ENCODE measurements at places on chromosomes 13 and 19.

DNA sequence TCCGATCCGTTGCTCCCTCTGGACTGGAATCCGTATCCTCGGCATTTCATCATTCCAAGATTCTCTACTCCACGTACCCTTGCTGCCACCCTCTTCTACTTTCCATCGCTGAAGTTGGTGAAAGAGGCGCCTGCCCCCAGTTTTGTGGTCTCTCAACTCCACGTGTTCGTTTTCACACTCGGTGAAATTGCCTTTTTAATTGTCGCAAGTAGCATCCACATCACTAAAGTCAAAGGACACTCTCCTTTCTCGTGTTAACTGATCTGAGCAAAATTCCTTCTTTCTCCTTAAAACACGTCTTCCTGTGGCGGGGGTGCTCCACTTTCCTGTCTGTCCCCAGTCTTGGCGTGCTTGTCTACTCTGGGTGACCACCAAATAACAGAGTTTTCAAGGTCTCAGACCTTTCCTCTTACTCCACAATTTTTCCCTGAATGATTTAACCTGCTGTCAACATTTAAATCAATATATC lies 1.1 kb upstream of the TMTC4 start:
- no peak for DNase-seq

DNA sequence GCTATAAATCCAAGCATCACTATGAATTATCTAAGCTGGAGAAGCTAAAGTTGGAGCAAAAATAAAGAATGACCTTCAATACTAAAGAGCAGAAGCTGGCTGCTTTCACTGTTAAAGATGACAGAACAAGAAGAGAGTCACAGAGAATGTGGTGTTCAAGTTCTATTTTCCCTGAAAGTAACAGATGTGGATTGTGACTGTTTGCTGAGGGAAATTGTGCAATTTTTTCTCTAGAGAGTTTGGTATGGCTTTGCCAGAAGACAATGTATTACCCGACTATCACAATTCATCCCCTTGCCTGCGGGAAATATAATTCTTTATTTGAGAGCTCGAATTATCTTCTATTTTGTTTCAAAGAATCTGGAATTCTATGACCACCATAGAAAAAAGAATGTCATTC lies 83.1 kb downstream of the TNFSF13B start:
- no peak for DNase-seq

DNA sequence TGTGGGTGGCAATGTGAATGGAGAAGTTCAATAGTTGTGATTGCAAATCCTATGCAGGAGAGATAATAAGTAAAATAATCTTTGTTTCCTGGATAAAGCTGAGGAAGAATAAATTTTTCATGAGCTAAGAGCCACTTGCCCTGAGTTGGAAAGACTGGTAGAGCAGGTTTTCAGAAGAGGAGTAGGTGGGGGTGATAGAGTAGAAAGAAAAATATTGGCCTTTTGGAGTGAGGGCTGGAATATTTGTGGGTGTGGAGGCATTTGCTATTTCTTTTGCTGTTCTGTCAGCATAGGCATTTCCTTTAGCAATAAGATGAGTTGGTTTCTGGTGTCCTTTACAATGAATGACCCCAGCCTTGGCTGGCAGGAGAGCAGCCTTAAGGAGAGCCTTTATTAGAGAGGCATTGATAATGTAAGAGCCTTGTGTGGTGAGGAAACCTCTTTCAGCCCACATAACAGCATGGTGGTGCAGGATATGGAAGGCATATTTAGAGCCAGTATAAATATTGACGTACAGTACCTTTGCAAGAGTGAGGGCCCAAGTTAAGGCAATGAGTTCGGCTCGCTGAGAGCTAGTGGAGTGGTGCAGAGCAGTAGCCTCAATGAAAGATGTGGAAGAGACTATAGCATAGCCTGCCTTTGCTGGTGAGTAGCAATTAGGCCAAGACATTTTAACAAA lies 11.6 kb upstream of the ZNF431 start:
- no peak for DNase-seq

- no peak for DNase-seq
Observed at GRCh38 chr13:112926003-112926402, 43.0 kb upstream of the MCF2L start.

GRCh38 chr19:28465371-28466086 lies 747.4 kb downstream of the UQCRFS1 start:
- DNase-seq = no peak

DNA sequence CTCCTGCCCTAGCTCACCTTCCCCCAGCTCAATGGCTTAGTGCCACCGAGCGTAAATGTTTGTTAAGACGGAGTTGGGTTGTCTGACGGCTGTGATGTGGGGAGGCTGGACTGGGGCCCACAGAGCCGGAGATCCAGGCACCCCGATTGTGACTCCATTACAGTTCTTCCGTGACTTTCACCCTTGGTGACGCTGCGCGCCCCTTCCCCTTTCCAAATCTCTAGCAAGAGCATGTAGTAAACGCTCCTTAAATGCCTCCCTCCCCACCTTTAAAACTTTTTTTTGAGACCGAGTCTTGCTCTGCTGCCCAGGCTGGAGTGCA lies 829 bp downstream of the REEP6 start:
- no peak for DNase-seq

DNA sequence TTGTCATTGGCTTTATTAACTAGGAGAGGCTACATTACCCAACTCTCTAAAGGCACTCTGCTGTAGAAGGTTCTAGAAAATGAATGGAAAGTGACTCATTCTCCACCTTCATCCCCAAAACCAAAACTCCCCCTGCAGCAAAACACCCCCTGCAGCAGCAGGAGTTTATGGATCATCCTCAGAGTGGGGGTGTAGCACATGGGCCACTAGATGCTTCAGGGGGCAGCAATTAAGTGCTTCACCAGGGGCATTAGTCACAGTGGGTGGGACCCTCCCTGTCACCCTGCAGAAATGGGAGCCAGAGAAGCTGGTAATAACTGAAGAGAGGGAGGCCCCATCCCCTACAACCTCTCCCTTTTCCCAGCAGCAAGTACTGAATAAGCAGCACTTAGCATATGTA lies 64.5 kb upstream of the MED4 start:
- no peak for DNase-seq

- no peak for DNase-seq
Observed at GRCh38 chr19:19305066-19305465, 15.2 kb downstream of the SUGP1 start.

DNA sequence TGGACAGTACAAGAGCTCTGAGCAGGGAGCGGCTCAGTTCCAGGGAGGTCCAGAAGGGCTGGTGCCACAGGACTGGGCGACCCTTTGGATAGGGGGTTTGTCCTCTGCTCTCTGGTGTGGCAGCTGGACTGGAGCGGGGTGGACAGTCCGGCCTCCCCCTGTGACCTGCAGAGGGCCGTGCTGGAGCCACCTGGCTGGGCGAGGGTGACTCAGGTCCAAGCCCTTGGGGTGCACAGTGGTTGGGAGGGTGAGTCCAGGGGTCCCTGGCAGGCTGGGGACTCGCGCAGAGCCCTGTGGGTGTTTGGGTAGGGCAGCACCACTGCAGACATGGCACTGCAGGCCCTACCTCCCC lies 7.2 kb downstream of the SSBP4 start:
- no peak for DNase-seq

- DNase-seq = no peak
Observed at GRCh38 chr19:51651216-51651846, 4.7 kb upstream of the SIGLEC14 start.

DNA sequence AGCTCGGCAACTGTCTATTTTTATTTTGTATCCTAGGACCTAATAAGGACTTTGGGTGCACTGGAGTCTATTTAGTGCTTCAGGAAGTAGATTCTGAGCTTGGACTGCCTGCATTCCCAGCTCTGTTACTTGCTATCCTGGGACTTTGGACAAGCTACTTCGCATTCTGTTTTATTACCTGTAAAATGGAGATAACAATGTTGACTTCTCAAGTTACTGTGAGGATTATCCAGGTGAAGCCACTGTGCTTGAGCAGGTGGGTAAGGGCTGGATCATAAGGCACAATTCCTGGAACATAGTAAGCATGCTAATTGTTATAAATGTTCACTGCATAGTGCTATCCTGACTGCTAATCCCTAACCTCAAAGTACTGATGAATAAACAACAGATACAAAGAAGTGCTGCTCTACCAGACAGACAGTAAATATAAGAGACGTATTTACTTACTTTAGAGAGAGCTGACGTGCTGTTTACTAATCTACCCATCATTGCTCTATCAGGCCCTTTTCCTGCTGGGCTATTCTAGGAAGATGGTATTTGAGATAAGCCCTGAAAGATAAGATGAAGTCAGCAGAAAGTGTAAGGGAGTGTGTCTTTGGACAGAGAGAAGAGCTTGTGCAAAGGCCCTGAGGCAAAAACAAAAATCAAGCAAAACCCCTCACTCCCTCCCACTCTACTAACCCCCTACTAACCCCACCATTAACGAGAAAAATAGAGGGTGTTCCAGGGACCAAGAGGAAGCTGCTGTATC lies 50.8 kb upstream of the FLT1 start:
- DNase-seq = no peak

DNA sequence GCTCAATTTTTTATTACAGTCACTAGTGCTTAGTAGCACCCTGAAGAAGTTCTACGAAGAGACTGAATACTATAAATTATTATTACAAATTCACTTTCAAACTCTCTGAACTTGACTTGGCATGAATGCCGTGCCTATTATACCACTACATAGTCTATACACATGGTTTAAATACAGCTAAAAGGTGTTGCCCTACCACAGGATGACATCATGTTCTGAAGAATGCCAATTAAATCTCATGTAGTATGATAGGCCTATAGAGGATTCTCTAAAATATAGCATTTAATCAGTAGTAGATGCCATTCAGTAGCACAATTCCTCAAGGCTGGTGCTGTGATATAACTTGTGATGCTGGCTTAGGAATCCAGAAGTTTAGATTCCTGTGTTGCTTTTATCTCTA lies 16.7 kb upstream of the POSTN start:
- no peak for DNase-seq

- DNase-seq = no peak
Observed at GRCh38 chr13:74920361-74920760, 561.6 kb downstream of the TBC1D4 start.

DNA sequence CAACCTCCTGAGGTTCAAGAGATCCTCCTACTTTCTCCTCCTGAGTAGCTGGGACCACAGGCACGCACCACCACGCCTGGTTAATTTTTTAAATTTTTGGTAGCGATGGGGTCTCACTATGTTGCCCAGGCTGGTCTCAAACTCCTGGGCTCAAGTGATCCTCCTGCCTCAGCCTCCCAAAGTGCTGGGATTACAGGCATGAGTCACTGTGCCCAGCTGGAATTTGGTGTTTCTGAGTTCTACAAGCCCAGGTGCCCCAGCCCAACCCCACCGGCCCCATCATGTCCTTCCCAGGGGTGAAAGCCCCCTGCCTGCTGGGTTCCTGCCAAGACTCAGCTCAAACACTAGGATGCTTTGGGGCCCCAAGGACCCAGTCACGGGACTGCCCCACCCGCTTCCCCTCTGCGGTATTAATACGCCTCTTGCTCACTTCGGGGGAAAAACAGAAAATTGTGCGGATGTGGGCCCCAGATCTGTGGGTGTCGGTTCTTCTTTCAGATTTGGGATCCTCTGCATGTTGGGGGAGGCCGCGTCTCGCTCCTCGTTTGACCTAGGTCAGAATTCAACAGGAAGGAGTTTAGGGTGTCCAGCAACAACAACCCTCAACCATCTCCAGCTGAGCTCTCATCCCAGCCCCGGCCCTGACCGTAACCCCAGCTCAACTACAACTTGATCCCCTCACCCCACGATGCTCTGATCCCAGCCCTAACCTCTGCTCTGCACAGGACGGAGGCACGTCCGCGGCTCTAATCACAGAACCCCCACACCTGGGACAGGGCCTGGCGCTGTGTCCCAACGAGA lies 3.7 kb upstream of the FCER2 start:
- no peak for DNase-seq

- DNase-seq = no peak
Observed at GRCh38 chr19:13132471-13133180, 14.6 kb downstream of the NACC1 start.

DNA sequence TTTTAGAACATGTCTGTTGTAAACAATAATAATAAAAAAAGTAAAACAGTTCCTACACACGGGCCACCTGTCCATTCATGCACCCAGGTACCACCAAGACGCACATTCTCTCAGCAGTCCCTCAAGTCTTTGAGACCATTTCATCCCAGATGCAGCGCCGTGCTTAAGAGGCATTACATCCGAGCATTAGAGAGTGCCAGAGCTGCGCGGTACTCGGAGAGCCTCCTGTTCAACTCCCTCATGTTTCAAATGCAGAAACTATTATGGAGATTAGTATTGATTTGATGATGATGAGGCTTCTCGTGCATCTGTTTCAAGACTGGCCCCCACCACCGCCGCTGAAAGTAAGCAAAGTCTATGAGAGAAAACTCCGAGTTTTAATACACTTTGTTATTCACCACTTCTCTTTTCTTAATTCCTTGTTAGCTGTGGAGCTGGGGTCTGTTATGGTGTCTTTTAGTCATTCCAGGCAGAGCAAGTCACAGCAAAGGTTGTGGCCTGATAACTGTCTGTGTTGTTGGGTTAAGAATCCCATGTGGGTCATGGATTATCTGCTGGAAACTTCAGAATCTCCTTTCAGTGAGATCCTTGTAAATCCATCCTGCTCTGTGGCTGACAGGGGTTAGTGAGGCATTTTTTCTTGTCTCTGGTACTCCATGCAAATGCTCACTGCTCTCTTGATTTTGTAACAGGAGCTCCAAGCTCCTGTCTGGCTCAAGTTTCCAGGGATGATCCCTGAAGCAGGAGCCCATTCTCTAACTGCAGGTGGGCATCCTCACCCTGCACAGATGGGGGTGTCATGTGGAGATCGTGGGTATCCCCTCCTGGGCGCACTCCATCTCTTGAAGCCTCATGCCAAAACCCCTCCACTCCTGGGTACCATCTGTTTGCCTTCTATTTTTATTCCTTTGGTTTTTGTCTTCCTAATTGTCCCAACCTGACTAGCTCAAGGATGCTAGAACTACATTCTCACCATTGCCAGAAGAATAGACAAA lies 74.9 kb upstream of the MTIF3 start:
- no peak for DNase-seq

GRCh38 chr13:76533251-76533650 lies 353.0 kb downstream of the KCTD12 start:
- DNase-seq = no peak

DNA sequence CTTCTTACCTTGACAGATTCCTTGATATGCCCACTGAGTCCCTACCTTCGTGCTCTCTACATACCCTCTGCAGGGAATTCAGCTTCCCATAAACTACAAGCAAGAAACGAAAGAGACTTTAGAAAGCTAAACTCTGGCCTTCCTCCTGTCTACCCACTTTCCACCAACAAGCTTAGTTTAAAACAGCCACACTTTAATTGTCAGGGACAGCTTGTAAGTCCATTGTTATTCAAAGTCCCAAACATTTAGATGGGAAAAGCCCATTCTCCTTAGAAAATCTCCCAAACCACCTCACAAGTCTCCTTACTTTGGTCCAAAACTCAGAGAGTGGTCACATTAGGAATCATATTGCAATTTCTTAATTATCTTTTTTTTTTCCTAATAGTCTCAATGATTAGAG lies 2695.8 kb downstream of the PCDH9 start:
- DNase-seq = no peak

GRCh38 chr13:107069108-107069776 lies 501.3 kb upstream of the ARGLU1 start:
- DNase-seq = peak; percentile 12
